MCF 10A (cell line): ENCODE measurements at places on chromosomes 6 and 20.

- DNase-seq: no peak
Observed at GRCh38 chr6:25623879-25624278, 28.1 kb upstream of the SCGN start.

GRCh38 chr6:109690373-109690736, 647 bp downstream of the AK9 start:
- no peak for DNase-seq

GRCh38 chr20:44457016-44457415, 18.7 kb upstream of the TTPAL start:
- no peak for DNase-seq

DNA sequence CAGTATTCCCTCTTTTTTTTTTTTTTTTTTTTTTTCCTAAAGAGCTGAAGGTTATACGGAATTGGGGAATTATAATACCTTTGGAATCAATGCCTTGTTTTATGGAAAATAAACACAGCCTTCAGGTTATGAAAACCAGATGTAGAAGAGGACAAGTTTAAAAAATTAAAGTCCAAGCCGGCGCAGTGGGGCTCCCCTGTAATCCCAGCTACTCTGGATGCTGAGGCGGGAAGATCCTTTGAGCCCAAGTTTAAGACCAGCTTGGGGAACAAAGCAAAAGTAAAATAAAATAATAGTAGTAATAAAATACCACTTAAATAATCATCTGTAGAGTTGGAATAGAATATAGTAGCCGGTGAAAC, 57.3 kb downstream of the TRIM38 start:
- no peak for DNase-seq

DNA sequence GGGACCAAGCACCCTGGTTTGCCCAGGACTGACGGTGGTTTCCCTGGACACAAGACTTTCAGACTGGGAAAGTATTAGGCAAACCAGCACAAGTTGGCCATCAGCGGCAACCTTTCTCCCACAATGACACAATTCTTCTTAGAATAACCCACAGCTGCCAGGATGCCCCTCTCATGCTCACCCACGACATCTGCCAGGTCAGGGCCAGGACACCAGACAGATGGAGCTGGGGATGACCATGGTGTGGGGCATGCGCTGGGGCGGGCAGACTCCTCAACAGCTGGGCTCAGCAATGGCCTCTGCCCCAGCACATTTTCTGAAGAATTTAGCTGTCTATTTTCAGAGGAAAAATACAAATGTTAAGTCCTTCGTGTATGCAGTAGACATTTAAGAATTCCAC, 226.4 kb downstream of the FNDC1 start:
- no peak for DNase-seq

GRCh38 chr6:34362909-34363680, 29.4 kb downstream of the NUDT3 start:
- no peak for DNase-seq

GRCh38 chr6:82397962-82398692, 34.5 kb downstream of the TPBG start:
- DNase-seq: peak; percentile 75

- DNase-seq: no peak
Observed at GRCh38 chr20:39338469-39339376, 376.6 kb downstream of the DHX35 start.

DNA sequence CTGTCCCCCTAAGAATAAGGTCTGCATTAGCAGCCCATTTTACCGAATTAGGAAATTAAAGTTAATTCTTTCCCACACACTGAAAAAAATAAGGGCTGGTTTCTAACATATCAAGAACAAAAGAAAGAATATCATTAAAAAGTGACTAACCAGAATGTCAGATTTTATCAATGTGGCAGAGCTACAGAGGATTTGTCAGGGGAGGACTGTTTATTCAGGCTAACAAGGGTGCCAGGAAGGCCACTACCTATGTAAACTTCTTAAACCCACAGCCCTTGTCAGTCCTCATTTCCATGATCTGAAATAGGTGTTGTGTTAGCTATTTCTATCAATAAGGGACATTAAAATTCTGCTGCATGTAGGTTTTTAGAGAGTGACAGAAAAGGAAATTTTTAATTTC, 76.4 kb downstream of the BACH2 start:
- DNase-seq: no peak

- DNase-seq: no peak
Observed at GRCh38 chr20:48460681-48461080, 367.1 kb downstream of the PREX1 start.

- DNase-seq: peak; percentile 21
Observed at GRCh38 chr6:14889188-14889587, 356.7 kb upstream of the JARID2 start.
